ENCODE measurements at places on chromosomes 12 and 14.

- H3K27ac ChIP-seq: no peak overlapping the region
- DNase-seq: no peak
- H3K27me3 ChIP-seq: no peaks in the 10 kb centered on the region
- no peaks in the 10 kb centered on the region for H3K36me3 ChIP-seq
- no peak overlapping the region for H3K4me3 ChIP-seq
Observed at GRCh38 chr12:47034661-47035060, 44.8 kb upstream of the PCED1B start.

DNA sequence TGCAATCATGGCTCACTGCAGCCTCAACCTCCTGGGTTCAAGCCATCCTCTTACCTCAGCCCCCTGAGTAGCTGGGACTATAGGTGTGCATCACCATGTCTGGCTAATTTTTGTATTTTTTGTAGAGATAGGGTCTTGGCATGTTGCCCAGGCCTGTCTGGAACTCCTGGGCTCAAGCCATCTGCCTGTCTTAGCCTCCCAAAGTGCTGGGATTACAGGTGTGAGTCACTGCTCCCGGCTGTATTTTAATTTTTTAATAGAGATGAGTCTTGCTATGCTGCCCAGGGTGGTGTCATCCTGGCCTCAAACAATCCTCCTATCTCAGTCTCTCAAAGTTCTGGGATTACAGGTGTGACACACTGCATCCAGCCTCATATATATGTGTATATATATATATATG is 31.7 kb upstream of the GPRC5A start:
- H3K27ac ChIP-seq: no peak overlapping the region
- H3K36me3 ChIP-seq: no peaks in the 10 kb centered on the region
- no peak for DNase-seq
- H3K27me3 ChIP-seq: no peaks in the 10 kb centered on the region
- H3K4me1 ChIP-seq: no peaks in the 10 kb centered on the region
- no peak overlapping the region for H3K4me3 ChIP-seq

DNA sequence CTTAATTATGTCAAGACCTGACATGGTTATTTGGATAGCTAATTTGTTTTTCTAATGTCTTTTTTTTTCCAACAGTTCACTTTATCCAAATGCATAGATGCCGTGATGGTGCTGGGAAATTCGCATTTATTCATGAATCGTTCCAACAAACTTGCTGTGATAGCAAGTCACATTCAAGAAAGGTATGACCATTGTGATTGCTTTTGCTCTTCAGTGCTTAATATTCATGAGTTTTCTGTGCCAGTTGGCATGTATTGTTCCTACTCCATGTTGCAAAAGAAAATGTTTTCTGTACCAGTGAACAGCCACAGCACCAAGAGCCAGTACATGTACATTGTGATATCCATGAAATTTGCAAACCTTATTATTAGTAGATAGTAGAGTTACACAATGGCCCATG is 11.8 kb downstream of the GTF2H3 start:
- no peaks in the 10 kb centered on the region for H3K27me3 ChIP-seq
- H3K36me3 ChIP-seq: peaks cover 20% of the 10 kb centered on the region
- no peak for DNase-seq
- no peak overlapping the region for H3K4me3 ChIP-seq
- H3K4me1 ChIP-seq: no peaks in the 10 kb centered on the region

DNA sequence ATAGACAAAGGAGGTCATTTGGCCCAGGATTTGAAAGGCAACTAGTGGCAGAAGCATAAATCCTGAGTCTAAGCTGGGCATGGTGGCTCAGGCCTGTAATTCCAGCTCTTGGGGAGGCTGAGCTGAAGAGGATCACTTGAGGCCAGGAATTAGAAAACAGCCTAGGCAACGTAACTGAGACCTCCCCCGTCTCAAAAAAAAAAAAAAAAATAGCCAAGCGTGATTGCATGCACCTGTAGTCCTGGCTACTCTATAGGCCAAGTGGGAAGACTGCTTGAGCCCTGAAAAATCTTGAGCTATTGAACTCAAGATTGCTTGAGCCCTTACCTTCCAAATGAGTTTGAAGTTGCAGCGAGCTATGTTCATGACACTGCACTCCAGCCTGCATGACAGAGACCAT is 7.8 kb downstream of the GON7 start:
- no peak overlapping the region for H3K27ac ChIP-seq
- no peaks in the 10 kb centered on the region for H3K27me3 ChIP-seq
- no peaks in the 10 kb centered on the region for H3K4me1 ChIP-seq
- no peak for DNase-seq
- H3K4me3 ChIP-seq: no peak overlapping the region

DNA sequence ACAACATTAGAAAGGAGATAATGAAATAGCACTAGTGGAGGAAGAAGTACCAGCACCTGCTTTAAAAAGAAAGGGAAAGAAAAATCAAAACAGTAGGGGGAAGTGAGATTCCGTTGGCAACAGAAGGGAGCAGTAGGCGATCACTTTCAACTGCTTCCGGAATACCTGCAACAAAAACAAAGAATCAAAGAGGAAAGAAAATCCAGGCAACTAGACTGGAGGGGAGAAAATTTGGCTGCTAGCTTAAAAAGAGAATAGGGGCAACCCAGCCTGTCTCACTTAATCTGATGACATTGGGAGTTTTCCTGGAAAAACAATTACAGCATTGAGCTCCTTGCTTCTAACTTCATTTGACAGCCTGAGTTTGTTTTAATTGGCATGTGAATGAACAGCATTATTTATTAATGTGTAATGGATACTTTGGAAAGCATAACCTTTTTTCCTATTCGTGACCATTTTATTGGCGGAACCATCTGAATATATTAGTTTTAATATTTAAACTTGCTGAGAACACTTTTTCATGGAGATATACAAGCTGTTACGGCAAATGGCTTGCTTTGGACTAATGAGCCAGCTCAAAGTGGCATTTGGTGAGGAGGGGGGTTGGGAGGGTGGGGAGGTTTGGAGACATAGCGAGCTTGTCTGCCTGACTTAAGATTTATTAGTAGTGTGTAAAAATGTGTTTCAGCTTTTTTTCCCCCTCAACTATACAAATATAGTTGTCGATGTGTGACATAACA is 2.5 kb upstream of the DACT1 start:
- peaks cover 35% of the 10 kb centered on the region for H3K4me1 ChIP-seq
- DNase-seq: no peak
- H3K4me3 ChIP-seq: no peak overlapping the region
- no peaks in the 10 kb centered on the region for H3K36me3 ChIP-seq
- H3K27ac ChIP-seq: no peak overlapping the region
- no peaks in the 10 kb centered on the region for H3K27me3 ChIP-seq

- H3K27ac ChIP-seq: no peak overlapping the region
- no peaks in the 10 kb centered on the region for H3K27me3 ChIP-seq
- H3K4me1 ChIP-seq: no peaks in the 10 kb centered on the region
- no peak for DNase-seq
- no peak overlapping the region for H3K4me3 ChIP-seq
Observed at GRCh38 chr12:106327309-106327869, 24.9 kb downstream of the TCP11L2 start.

- no peaks in the 10 kb centered on the region for H3K36me3 ChIP-seq
- H3K4me3 ChIP-seq: no peak overlapping the region
- H3K27ac ChIP-seq: no peak overlapping the region
- no peaks in the 10 kb centered on the region for H3K4me1 ChIP-seq
- H3K27me3 ChIP-seq: no peaks in the 10 kb centered on the region
Observed at GRCh38 chr12:100393200-100393599, 36.3 kb downstream of the SLC17A8 start.

GRCh38 chr14:77158175-77158881 is 16.7 kb upstream of the ZDHHC22 start:
- no peak overlapping the region for H3K4me3 ChIP-seq
- DNase-seq: peak; percentile 20
- H3K27me3 ChIP-seq: peaks cover 2% of the 10 kb centered on the region
- no peak overlapping the region for H3K27ac ChIP-seq

DNA sequence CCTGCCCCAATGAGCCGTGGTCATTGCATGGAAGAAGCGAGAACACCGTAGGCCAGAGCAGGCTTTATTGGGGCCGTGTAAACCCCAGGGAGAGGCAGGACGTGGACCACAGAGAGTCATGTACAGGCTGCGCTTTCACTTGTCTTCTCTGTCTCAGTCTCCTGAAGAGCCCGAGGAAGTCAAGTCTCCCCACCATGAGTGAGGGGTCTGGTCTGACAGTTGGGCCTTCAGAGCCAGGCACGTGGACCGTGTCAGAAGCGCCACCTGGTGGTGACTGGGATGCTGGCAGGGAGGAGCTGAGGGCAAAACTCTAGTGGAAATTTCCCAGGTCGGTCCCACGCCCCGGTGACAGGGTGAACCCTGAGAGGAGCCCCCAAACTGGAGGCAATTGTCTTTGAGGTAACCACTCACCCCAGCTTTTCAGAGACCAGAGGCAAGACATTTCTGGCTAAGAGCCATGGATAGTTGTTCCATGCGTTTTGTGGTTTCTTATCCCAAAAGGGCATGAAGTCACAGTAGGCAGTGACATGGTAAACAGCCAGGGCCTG is 17.4 kb downstream of the RPS6KL1 start:
- no peak overlapping the region for H3K27ac ChIP-seq
- H3K4me1 ChIP-seq: peaks cover 13% of the 10 kb centered on the region
- H3K36me3 ChIP-seq: peaks cover 27% of the 10 kb centered on the region
- no peaks in the 10 kb centered on the region for H3K27me3 ChIP-seq
- H3K4me3 ChIP-seq: no peak overlapping the region
- DNase-seq: peak; percentile 66

GRCh38 chr12:112907415-112908157 is 824 bp downstream of the OAS1 start:
- DNase-seq: no peak
- H3K4me3 ChIP-seq: no peak overlapping the region
- no peaks in the 10 kb centered on the region for H3K36me3 ChIP-seq
- H3K27ac ChIP-seq: peak overlapping the region; percentile 41
- H3K27me3 ChIP-seq: no peaks in the 10 kb centered on the region
- H3K4me1 ChIP-seq: no peaks in the 10 kb centered on the region

- H3K27me3 ChIP-seq: no peaks in the 10 kb centered on the region
- no peaks in the 10 kb centered on the region for H3K36me3 ChIP-seq
- no peak overlapping the region for H3K4me3 ChIP-seq
- no peak for DNase-seq
- no peak overlapping the region for H3K27ac ChIP-seq
Observed at GRCh38 chr12:116498471-116498870, 60.7 kb upstream of the MAP1LC3B2 start.

GRCh38 chr12:116656306-116656705 is 81.6 kb downstream of the SPRING1 start:
- peaks cover 22% of the 10 kb centered on the region for H3K4me1 ChIP-seq
- no peaks in the 10 kb centered on the region for H3K27me3 ChIP-seq
- H3K4me3 ChIP-seq: no peak overlapping the region
- no peak for DNase-seq
- no peaks in the 10 kb centered on the region for H3K36me3 ChIP-seq
- no peak overlapping the region for H3K27ac ChIP-seq

DNA sequence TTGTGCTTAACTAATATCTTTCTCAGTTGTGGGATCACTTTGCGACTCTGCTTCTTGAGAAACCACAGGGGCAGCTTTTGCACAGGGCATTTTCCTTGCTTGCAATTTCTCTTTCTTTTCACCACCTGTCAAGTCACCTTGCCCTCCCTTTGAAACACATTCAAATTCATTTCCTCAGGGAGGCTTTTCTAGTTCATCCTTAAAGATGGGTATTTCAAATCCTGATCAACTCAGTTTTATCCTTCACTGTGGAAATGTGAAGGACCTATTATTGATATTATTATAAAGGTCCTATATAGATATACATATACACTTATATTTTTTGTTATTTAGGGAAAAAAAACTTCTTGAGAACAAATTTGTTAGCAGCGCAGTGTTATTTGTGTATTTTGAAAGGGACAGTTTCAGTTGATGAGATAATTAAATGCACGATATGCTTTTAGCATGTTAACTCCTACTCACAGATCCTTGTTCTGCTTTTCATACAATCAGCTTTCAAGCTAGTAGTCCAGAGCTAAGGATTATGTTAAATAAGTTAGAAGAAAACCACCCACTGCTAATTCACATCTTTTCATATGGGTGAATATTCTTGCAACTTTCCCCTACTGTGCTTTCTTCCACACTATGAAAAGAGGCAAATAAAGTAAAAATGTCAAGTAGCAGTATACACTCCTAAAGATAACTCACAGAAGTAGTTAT is 501.4 kb upstream of the RGS6 start:
- no peak for DNase-seq
- no peaks in the 10 kb centered on the region for H3K36me3 ChIP-seq
- H3K27me3 ChIP-seq: no peaks in the 10 kb centered on the region
- no peak overlapping the region for H3K27ac ChIP-seq
- H3K4me3 ChIP-seq: no peak overlapping the region

- no peaks in the 10 kb centered on the region for H3K4me1 ChIP-seq
- H3K27me3 ChIP-seq: no peaks in the 10 kb centered on the region
- H3K36me3 ChIP-seq: no peaks in the 10 kb centered on the region
- H3K4me3 ChIP-seq: no peak overlapping the region
- H3K27ac ChIP-seq: no peak overlapping the region
Observed at GRCh38 chr14:96250485-96250884, 5.5 kb upstream of the BDKRB1 start.

- peak; percentile 15 for DNase-seq
- H3K27me3 ChIP-seq: no peaks in the 10 kb centered on the region
- H3K27ac ChIP-seq: no peak overlapping the region
Observed at GRCh38 chr12:57487055-57487596, 742 bp upstream of the MARS1 start.

DNA sequence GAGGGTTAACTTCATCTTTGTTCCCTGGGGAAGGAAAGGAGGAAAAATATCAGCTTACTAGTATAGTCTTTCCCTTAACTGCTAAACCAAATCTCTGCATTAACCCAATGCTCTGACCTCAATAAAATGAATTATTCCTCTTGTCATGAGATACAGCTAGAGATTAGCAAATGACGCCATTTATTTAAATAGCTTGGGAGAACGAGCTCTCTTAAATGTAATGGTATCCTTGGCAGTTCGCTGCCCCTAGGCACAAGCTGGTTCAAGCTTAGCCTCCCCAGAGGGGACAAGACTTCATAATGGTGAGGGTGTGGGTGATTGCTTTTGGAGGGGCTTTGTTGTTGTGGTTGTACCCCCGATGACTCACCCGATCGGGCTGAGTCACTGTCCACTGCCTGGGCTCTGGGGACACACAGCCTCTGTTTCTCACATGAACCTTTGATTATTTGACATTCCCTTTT is 19.6 kb downstream of the FNTB start:
- H3K36me3 ChIP-seq: no peaks in the 10 kb centered on the region
- no peaks in the 10 kb centered on the region for H3K4me1 ChIP-seq
- no peak overlapping the region for H3K4me3 ChIP-seq
- no peak overlapping the region for H3K27ac ChIP-seq

DNA sequence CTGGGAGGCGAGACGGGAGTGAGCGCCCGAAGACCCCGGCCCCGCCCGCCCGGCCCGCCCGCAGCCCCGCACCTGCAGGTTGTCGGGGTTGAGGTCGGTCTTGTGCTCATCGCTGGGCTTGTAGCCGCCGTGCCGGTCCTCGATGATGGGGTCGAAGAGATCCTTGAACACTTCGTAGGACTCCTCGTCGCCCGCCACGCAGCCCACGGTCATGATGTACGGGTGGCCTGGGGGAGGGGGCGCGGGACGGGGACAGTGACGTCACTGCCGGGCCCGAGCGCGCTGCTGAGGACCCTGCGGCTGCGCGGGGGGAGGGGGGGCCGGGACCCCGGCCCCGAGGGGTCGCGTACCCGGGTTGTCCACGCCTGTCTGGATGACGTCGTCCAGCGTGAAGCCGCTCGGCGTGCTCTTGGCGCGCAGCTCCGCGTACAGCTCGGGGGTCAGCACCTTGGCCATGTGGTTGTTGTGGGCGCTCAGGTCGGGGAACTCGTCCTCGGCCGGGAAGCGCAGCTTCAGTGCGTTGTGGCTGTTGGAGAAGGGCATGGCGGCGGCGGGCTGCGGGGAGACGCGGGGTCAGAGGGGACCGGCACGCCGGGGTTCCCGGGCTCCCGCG is 573 bp downstream of the CKB start:
- H3K27me3 ChIP-seq: no peaks in the 10 kb centered on the region
- no peaks in the 10 kb centered on the region for H3K36me3 ChIP-seq
- peak; percentile 54 for DNase-seq
- peaks cover 47% of the 10 kb centered on the region for H3K4me1 ChIP-seq
